ENCODE measurements at places on chromosomes 3 and 15. TPM values are rescaled to one million over a fixed set of nuclear protein-coding genes. Genes with fewer than 3 reads are reported as not detected.

GOLGA8O gene
- total RNA-seq: 0.32 TPM

NANOGP8 gene
- total RNA-seq: 0.64 TPM

CYP8B1 gene
- 0.11 TPM for total RNA-seq

HHATL gene
- not detected for total RNA-seq

IGSF10 gene
- total RNA-seq: 0.32 TPM

TEX9 gene
- 5.2 TPM for total RNA-seq

MBNL1 gene
- total RNA-seq: 145 TPM

Data from A375 (cell line).